ENCODE measurements at places on chromosomes 7 and 10.

- DNase-seq = no peak
Measured at GRCh38 chr10:99769706-99770105, 12.7 kb upstream of the ABCC2 start.

GRCh38 chr7:44631458-44632115 is 25.2 kb downstream of the OGDH start:
- DNase-seq = no peak

DNA sequence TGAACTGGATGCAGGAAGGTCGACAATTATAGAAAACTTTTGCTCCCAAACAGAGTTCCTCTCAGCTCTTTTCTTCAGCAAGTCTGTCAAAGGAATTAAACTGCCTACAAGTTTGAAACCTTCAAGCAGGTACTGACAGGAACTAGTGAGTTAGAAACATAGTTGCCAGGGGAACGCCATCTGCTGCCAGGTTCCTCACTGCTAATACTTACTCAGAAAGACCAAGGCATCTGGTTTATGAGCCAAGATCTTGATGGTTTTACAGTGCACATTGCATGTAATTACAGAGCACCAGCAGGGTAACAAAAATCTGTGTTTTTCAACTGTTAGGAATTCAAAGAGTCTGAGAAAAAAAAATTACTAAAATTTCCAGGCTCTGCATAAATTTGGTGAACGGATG is 300.0 kb upstream of the NRG3 start:
- DNase-seq = no peak

DNA sequence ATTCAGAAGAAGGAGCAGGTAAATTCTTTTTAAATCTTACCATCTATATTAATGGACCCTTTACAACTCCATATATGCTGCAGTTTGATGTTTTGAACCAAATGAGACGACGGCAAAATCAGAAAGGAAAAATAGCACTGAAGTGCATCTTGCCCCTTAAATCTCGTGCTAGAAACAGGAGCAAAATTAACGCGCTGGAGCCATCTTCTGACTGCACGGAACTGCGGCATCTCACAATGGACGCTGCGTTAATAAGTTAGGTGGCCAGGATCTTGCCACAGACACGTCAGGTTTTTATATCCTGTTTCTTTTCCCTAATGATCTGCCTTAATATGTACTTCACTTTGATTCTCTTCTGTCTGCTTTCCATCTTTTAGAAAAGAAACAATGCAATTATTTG is 354.5 kb downstream of the TFEC start:
- no peak for DNase-seq

- DNase-seq = no peak
Measured at GRCh38 chr10:132253092-132253687, 54.6 kb downstream of the STK32C start.

- DNase-seq = no peak
Measured at GRCh38 chr10:131195116-131195515, 116.4 kb downstream of the TCERG1L start.

- no peak for DNase-seq
Measured at GRCh38 chr7:129649128-129649690, 37.7 kb downstream of the NRF1 start.

DNA sequence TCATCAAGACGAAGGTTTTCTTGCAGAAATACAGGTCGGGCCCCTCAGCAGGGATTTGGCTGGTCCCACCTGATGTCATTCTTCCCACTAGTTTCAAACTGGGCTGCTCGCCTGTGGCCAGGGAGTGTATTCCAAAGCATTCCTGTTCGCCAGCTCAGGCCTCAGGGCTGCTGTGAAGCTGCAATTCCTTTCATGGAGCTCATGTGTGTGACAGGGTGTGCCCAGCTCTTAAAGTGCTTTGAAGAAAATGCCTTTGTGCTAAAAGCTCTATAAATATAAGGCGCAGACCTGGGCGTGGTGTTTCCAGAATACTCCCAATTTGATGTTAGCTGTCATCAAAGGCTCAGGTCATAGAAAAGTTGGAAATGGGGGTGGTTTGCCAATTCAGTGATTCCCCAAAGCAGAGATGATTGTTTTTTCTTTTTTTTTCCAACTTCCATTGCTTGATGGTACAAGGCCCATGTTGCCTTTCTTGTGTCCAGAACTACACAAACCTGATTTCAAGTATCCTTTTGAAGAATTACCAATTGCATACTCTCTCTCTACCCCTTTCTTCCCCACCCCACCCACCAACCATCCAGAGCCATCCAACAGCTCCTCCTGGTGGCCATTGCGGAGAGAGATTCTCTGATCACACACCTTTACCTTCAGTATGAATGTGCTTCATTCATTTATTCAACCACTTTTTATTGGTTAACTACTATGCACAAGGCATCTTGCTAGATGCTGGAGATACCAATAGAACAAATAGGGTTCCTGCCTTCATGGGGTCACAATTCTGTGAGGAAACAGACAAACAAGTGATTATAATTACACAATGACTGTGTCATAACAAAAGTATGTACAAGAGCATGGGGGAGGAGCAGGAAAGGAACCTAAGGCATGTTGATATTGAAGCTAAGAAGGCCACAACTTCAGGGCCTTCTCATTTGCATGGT is 297.3 kb upstream of the LYZL1 start:
- no peak for DNase-seq

DNA sequence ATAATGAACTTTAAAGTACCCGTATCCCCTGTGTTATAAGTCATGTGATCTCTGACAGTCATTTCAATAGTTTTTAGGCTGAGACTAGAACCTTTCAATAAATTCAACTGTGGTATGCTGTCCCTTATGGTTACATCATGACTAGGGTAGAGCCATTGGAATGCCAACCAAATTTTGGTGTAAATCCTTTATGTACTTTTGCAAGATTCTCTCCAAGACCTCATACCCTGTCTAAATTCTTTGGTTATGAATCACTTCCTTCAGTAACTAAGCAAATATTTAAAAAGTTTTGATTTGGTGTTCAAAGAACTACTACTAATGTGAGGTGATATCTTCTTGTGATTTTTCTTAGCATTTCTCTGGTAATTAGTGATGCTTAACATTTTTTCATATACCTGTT is 20.8 kb upstream of the OR6B1 start:
- no peak for DNase-seq

- no peak for DNase-seq
Measured at GRCh38 chr7:50641442-50642405, 76.5 kb upstream of the DDC start.

DNA sequence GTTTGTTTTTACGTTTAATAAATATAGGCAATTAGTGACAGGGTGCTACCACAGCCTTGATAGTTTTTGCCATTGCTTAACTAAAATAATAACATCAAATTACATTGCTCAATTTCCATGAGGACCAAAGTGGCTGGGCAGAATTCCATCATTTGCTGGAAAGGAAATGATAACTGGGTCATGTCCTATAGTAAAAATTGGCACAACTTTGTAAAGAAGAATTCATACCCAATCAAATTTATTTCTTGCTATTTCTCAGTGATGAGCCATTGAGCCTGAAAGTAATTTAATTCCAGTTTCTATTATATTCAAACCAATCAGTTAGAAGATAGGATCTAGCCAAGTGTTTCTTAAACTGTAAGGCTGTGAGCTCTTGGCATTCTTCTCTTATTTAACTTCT is 102.2 kb upstream of the CTTNBP2 start:
- no peak for DNase-seq

DNA sequence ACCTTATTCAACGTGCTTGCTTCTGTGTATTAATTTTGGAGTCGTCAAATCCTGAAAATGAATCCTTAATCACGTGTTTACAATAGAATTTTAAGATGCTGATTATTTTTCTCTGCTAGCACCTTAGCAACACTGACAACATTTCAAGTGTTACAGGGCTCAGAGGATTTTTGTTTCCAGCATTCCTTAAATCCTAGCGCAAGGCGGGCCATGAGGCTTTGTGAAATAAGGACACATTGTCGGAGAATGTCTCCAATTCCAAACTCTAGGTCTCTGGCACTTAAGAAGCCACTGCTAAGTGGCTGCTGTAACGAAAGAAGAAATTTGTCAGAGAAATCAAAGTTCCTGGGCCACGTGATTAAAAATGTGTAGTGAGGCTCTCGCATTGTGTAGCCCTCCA is 390.9 kb upstream of the CELF2 start:
- DNase-seq = no peak

GRCh38 chr7:6606866-6607583 is 8.4 kb upstream of the ZNF853 start:
- DNase-seq = no peak

GRCh38 chr7:117025891-117026290 is 72.6 kb downstream of the ST7 start:
- DNase-seq = no peak

DNA sequence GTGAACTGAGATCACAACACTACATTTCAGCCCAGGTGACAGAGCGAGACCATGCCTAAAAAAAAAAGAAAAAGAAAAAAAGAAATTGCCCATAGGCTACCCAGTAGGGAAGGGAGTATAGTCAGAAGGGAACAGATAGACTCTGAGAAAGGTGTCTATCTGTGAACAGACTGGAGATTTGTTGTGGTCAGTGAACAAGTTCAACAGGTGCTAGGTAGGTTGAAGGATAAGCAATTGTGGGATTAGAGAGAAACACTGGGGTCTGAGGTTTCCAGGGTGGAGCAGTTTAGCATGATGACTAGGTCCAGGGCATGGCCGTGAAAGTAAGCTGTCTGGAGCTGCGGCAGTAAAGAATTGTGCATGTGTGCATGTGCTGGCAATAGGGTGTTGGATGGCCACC is 6.9 kb downstream of the LRGUK start:
- DNase-seq = no peak

DNA sequence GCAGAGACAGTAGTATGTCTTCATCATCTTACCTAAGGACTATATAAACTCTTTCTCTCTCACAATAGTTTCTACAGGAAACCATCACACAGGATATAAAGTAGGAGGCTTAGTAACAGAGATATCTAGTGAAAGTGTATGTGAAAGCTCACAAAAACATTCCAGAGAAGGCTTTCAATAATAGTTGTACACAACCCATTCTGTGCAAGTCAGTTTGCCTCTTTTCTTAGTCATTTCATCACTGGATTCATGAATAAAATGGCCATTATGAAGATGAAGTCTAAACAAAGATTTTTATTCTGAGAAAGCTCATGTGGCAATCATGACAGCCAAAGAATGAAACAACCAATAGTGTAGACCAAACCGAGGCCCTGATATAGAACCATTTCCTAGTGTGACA is 178.8 kb downstream of the GNAT3 start:
- no peak for DNase-seq

- DNase-seq = no peak
Measured at GRCh38 chr10:94155722-94156271, 162.1 kb downstream of the PLCE1 start.

DNA sequence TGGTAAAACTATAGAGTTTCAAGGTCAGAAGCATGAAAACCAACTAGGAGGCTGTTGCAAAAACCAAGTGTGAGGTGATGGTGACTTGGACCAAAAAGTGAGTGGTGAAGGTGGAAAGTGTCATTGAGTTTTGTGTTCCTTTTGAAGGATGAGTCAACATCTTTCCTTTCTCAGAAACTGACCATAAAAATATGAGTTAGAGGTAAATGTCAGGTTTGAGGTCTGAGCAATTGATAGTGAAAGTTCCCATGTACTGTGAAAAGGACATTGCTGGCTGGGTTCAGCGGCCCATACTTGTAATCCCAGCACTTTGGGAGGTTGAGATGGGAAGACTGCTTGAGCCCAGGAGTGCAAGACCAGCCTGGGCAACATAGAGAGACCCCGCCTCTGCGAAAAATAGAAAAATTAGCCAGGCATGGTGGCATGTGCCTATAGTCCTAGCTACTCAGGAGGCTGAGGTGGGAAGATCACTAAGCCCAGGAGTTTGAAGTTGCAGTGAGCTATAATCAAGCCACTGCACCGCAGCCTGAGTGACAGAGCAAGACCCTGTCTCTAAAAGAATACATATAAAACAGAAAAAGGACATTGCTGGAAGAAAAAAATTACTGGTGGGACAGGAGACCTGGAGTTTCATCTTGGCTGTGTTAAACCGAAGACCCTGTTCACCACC is 89.3 kb upstream of the ARID5B start:
- DNase-seq = no peak

GRCh38 chr7:117399820-117400422 is 27.4 kb downstream of the ASZ1 start:
- no peak for DNase-seq

DNA sequence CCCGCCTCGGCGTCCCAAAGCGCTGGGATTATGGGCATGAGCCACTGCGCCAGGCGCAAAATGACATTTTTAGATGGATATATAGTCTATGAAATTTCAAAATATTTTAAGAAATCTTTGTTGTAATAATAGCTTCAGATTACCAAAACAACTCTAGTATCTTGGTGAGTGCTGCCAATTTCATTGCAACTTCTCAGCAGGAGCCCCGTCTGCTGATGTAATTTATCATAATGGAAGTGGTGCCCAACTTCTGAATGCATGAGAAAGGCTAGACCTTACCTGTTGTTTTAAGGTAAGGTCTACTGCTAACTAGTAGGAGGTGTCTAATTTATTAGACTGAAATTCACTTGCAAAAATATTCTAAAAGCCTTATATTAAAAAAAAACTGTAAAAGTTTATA is 20.0 kb downstream of the PDSS1 start:
- DNase-seq = no peak

- DNase-seq = no peak
Measured at GRCh38 chr10:124250506-124250905, 157.1 kb upstream of the CHST15 start.

DNA sequence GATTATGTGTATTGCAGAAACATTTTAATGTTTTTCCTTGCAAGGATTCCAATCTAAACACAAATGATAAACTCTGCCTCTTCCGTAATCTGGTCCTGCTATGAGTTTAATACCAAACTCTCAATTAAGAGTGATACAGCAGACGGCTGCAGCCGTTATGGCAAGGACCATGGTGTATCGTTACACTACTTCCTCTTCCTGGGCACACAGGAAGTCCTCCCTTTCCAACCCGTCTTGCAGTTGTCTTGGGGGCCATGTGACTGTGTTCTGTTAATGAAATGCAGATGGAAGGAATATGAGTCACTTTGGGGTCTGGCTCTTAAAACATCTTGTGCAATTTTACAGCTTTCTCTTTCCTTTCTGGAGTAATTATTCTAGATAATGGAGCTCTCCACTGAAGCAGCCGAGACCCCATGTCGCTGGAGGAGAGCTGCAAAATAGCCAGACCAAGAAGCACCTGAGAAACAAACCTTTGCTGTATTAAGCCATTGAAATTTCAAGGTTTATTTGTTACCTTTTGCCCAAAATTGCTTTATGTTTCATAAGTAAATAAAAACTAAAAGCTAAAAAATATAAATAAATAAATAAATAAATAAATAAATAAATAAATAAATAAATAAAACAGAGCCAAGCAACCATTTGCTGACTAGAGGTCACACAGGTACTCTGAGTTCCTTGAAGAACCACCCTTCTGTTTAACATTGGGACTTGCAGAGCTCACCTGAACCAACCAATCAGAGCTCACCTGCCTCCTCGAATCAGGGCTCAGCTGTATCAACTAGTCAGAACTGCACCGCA is 74.7 kb downstream of the FRMPD2 start:
- DNase-seq = no peak

DNA sequence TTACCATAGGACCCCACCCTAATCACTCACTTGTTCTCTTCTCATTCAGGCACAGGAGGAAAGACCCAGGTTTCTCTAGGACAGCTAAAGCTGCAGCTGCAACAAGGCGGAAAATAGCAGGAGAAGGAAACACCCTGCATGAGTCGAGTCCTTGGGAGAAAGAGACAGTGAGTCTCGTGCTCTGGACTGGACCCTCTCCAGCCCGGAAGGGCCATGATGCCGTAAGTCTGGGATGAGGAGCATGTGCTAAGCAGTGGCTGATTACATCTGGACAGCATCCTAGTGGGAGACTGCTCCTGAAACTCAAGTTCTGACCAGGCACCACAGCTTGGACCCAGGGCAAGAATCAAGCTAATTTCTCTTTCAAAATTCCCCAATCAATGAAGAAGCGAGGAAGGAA is 39.4 kb downstream of the FBXW4 start:
- DNase-seq = no peak
